ENCODE measurements at places on chromosomes 2 and 18.

- DNase-seq = no peak
These were observed 34.2 kb upstream of the NCOA1 start for GRCh38 chr2:24456599-24457556.

DNA sequence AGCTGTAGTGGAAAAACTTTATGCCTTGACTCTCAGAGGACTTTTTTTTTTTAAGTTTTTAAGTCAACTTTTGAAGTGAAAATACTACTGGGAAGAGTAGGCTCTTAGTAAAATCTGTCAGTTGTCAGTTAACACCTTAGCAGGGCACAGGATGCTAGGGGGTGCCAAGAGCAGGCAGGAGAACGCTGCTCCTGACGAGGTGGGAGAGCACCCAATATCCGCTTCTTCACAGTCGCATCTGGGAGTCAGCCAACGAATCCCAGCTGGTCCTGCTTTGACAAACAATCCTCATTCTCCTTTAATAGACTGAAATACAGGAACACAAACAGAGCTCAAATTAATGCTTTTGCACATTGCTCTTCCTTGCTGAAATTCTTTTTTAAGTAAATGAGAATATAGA lies 709.5 kb upstream of the ACVR2A start:
- no peak for DNase-seq

GRCh38 chr2:25838152-25838756 lies 40.0 kb downstream of the ASXL2 start:
- DNase-seq = no peak

DNA sequence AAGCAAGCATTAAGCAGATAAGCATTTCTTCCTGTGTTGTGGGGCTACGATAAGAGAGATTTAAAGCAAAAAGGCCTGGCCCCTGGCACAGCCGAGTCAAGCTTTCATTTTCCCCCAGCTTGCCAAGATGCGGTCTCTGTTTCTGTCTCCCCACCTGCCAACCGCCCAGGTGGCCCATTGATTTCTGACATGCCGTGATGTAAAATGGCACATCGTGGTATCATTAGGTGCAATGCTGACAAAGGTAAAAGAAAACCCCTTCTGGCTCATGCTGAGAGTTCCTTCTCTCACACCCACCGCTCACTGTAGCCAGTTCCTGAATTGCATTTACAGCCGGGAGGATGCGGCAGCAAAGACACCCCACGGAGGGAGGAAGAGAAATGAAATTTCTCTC lies 62.8 kb downstream of the BOD1L2 start:
- DNase-seq = no peak

GRCh38 chr2:64405581-64406406 lies 48.2 kb upstream of the LGALSL start:
- DNase-seq = peak; percentile 33

GRCh38 chr2:53508667-53509066 lies 258.9 kb upstream of the CHAC2 start:
- DNase-seq = no peak

DNA sequence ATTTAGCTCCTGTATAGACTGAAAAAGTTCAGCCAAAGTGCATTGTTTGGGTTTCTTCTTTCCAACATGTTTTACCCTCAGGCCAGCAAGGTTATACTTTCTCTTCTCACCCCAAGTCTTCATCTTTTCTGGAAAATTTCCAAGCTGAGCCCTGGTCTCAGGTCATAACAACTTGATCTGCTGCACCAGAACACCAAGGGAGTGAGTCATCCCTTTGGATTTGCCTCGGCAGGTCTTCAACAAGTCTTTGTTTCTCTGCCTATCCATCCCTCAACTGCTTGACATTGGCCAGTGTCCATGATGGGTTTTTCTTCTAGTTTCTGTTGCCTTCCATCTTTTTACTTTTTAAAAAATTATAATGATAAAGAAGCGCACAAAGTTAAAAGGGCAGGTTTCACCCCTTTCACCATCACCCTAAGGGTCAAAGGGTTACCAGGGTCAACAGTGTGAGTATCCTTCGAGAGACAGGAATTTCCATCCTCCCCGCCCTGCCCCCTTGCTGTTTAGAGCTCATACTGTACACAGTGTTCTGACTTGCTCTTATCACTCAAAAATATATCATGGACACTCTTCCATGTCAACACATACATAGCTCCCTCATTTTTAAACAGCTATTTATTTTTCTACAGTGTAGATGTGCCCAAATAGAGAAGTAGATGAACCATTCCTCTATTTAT lies 5.7 kb upstream of the SPATS2L start:
- peak; percentile 82 for DNase-seq

Data from LoVo (cell line).